ENCODE measurements at places on chromosomes 5 and 9.
A peak's percentile ranks its signal among the peaks of the same experiment; 100 is the strongest.

GRCh38 chr5:35061211-35061770, 13.5 kb upstream of the AGXT2 start:
- DNase-seq, result peak; percentile 42

GRCh38 chr5:103472830-103473229, 89.8 kb downstream of the NUDT12 start:
- peak; percentile 65 for DNase-seq

GRCh38 chr5:170757182-170757601, 26.3 kb upstream of the GABRP start:
- peak; percentile 29 for DNase-seq

- DNase-seq, result no peak
These were observed 54.2 kb downstream of the FNBP1 start for GRCh38 chr9:129988607-129989361.

DNA sequence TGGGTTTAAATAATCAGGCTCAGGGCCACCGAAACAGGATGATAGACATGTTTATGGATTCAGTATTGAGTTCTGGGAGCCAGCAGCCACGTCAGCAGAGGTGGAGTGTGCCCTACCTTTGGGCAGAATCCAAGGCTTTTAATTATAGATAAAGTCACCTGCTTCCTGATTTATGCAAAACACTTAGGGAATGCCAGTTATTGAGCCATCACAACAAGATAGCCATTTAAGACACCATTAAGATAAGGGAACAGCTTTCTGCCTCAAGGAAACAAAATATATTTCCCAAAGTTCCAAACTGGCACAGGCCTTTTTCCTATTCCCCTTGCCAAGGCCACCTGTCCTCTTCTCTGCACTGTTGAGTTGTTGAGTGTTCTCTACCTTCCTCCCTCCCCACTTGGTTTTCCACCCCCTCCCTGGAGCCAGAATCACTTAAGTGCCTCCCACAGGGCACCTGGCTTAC, 2.4 kb downstream of the CCL28 start:
- DNase-seq, result no peak

DNA sequence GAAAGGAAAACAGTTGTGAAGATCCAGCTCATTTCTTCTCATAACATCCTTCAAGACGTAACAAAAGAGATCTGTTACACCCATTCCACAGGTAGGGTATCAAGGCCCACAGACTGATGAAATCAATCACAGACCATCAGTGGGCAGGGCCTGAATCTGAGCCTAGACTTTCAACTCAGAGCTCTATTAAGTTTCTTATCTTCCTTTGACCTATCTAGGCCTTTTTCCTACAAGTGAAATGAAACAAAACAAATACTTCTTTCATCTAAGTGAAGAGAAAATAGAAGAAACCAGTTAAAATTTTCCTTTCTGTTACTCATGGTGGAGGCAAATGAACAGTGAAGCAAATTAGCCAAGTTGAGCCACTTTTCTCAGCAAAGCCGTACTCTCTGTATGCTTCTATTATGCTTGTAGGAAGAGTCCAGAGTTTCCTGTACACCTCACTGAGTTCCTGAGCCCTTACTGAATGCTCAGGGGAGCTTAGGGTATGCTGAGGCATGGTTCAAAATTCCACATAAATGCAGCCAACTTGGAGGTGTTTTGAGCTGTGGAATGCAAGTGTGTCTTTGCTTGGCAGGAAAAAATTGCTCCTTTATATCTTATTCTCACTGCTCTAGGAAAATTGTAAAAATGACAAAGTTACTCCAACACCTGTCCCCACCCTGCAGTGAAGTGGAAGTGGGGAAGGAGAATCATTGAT, 91.9 kb downstream of the FEM1C start:
- no peak for DNase-seq

- no peak for DNase-seq
These were observed 3.7 kb upstream of the ROR2 start for GRCh38 chr9:91953718-91954117.

DNA sequence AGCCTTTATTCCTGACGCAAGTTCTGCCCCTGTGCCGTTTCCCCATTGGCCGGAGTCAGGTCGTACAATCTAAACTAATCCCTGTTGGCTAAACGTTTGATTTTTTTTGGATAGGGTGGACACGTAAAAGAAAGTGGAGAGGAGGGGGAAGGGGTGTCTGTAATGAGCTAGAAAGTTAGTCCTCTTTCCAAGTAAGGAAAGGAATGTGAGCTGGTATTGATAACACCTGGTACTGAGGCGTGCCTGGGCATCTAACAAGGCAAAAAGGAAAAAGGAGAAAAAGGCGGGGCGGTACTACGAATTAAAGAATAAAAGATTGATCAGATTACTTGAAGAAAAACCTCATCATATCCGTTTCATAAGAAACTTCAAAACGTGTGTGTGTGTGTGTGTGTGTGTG, 665.2 kb downstream of the ANXA1 start:
- DNase-seq, result no peak

- DNase-seq, result no peak
These were observed 127.2 kb upstream of the ZNF366 start for GRCh38 chr5:72634444-72634843.

DNA sequence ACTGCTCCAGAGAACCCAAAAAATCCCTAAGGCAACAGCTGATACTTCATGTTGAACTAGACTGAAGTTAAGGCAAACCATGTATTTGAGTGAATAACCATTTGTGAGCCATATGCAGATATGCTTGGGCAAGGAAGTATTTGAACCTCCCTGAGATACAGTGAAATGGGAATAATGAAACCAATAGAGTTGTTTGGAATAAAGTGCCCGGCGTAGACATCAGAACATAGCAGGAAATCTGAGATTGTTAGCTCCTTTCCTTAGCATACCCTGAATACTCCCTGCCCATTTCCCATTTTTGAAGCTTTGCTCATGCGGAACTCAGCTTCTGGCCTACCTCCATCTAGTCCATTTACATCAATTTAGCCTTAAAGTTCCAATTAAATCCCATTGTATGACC, 611.9 kb downstream of the EFNA5 start:
- DNase-seq, result no peak

DNA sequence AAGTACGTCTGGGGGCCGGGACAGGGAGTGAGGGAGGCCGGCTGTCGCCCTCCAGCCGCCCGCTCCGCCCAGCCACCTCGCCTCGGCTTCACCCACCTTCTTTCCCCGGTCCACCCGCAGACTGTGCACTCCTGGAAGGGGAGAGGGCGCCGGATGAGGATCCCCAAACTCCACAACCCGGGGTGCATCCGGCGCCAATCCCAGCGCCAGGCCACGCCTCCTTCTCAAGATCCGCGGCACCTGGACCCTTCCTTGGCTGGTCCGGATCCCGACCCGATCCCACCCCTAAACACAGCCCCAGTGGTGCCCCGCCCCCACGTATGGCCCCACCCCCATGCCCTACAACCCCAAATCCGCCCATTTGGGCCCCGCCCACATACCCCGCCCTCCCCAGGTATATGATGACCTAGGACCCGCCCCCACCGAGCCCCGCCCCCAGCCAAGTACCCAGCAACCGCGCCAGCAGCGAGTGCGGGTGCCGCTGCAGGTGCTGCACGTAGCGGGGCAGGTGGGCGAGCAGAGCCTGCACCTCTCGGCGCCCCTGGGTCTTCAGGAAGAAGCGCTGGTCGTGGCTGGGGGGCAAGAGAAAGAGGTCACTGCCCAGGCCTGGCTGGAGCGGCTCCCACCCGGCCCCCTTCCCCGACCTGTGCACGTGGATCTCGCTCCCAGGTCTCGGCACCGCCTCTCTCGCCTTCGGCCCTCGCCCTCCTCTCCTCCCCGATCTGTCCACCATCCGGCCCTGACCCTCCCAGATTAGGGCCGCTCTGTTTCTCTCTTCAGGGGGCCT, 3.2 kb downstream of the PIP5KL1 start:
- no peak for DNase-seq

GRCh38 chr9:74497748-74498620, 849 bp downstream of the RORB start:
- DNase-seq, result peak; percentile 50

DNA sequence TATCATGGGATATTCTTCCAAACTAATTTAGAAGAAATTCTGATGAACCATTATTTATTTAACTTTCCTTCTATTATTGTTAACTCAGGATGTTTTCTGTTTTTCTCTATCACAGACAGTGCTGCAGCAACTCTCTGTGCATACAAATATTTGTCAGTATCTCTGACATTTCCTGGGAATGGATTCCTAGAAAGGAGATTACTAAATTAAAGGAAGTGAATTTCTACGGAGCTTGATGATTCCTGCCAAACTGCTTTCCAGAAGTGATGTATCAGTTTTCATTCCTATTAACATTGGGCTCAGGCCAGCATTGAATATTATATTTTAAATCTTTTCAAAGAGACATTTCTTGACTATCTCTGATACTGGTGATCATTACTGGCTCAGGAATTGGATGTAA, 26.0 kb upstream of the MAST4 start:
- no peak for DNase-seq

DNA sequence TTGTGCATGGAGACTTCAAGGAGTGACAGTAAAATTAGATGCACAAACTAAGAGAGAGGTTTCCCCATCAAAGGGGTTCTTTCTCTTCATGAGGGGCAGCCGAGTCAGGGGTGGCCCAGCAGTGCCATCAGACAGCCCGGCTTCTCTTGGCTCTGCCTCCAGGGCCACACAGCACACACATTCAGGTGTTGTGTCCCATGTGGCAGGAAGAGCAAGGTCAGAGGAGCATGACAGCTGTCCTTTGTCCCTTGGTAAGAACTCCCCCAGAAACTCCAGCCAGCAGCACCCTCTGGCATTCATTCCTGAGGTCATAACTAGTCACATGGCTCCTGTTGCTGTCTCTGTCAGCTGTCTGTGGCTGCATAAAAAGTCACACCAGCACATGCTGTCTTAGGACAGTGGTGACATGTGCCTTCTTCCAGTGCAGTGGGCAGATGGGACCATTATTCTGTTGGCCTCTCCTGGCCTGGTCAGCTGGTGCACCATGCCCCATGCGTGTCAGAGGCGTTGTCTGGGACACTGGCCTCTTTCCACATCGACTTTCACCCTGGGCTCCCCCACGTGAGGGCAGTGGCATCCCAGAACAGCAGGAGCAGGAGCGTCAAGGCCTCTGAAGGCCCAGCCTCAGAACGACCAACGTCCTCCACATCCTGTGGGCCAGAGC, 78.4 kb upstream of the OTULINL start:
- DNase-seq, result no peak

GRCh38 chr5:91357806-91358205, 25.3 kb downstream of the ARRDC3 start:
- peak; percentile 38 for DNase-seq

DNA sequence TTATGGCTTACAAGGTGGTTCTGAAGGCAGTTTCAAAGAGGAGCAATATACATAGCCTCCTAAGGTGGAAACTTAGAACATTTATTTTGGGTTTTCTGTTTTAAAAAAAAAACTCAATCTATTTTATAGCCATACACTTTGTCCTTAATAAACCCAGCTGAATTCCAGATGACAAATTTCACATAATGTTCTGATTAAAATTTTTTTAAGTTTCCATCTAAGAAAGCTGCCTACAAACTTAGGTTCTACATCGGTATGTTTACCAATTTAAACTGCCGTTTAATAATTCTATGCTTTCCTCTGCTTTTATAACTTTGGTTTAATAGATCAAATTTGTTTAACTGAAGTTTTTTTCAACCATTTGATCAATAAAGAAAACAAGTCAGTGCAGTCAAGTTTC, 12.5 kb downstream of the NR3C1 start:
- peak; percentile 32 for DNase-seq

- no peak for DNase-seq
These were observed 35.8 kb upstream of the CMYA5 start for GRCh38 chr5:79653843-79654242.

DNA sequence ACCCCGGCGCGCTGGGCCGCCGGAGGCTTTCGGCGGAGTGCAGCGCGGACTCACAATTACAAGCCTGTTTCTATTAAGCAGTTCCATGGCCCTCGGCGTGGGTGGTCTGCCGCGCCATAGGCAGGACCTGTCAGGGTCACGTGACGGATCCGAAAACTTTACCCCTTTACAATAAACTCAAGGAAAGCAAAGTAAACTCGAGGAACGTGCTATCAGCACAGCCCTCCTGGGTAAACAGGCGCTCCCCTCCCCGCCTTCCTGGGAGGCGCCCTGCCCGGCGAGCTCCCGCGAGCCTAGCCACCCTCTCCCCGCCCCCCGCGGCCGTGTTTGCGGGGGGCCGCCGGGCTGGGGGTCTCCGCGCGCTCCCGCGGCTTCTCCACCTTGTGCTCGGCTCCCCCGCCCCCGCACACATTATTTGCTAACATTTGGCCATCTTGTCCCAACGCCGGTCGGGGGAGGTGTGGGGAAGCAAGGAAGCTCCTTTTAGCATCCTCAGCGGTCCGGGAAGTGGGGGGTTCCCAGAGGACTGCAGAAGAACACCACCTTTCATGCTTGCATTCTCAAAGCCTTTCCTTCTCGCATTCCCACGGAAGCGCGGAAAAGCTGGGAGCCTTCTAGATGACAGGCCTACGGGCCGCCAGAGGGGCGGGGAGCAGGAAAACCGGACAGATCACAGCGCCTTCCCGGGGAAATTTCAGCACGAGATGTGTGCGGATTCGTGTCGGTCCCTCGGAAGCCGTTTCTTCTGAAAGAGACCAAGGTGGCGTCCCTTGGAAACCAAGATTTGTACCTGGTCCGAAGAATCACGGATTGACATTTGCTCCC, at the start of gene PTCH1:
Gene PTCH1 (minus strand): TSS at position 238 of the 825 bp plus-strand sequence.
- peak; percentile 50 for DNase-seq

DNA sequence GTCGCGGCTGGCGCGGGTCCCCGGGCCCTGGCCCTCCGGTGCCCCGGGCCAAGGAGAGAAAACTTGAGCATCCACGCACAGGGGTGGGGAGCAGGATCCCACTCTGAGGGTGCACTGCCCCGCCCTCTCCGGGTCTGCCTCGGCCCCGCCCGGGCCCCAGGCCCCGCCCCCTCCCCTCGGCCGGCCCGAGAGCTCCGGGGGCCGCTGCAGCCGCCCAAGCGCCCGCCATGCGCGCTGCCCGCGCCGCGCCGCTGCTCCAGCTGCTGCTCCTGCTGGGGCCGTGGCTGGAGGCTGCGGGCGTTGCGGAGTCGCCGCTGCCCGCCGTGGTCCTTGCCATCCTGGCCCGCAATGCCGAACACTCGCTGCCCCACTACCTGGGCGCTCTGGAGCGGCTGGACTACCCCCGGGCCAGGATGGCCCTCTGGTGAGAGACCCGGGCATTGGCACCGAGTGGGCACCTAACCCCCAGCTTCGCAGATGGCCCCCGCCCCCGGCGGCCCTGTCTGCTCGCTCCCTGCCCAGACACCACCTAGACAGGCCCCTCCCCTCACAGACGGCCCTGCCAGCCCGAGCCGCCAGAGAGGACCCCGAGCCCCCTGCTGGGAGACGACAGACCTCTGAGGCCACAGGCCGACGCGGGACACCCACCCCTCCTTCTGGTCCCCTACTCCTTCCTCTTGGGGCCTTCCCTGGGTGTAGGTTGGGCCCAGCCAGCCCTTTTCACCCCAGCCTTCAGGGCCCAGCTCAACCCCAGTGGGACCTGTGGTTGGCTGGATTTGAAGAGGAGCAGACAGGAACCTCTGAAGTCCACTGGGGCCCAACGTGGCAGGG, at the start of gene CERCAM:
Gene CERCAM (plus strand): TSS at position 207 of the 831 bp plus-strand sequence. CDS start 21 bp downstream, at position 228.
- peak; percentile 27 for DNase-seq

GRCh38 chr9:121599872-121600585, 51.4 kb upstream of the DAB2IP start:
- no peak for DNase-seq

DNA sequence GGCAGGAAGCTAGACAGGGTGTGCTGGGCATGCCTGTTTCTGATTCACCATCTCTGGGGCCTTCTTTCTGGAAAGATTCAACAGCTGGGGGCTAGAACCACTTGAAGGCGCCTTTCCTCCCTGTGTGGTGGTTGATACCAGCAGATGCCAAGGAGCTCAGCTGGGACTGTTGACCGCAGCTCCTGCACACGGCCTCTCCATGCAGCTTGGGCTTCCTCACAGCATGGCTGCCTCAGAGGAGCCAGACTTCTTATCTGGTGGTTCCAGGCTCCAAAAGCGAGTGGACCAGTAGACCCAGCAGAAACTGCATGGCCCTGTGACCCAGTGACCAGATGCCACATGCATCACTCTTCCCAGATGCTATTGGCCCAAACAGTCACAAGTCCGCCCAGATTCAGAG, 74.7 kb upstream of the COL5A1 start:
- DNase-seq, result no peak
